T-cell (primary cell): ENCODE measurements at places on chromosomes 5 and 9.

DNA sequence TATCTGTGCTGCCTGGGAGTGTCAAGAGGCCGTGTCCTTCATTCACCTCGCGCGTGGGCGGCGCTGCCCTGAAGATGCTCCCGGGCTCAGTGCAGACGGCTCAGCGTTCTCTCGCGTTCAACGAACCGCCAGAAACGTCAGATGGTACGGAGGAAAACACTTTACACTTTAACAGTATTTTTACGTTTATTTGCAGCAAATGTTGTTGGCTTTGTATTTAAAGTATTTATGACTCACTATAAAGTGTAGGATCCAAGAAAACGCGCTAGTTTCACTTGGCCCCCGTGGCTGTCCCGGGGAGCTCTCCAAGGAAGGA is 544 bp upstream of the ERCC6L2 start:
- peak; percentile 60 for DNase-seq

DNA sequence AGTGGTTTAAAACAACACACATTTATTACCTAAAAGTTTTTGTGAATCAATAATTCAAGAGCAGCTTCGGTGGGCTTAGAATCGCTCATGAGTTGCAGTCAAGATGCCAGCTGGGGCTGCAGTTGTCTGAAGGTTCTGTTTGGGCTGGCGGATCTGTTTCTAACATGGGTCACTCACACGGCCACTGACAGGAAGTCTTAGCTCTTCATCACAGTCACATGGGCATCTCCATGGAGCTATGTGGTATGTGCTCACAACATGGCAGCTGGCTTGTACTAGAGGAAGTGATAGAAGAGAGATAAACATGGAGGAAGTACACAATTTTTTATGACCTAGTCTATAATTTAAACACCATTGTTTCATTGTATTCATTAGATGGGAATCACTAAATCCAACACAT is 11.2 kb downstream of the KLHL9 start:
- no peak for DNase-seq

DNA sequence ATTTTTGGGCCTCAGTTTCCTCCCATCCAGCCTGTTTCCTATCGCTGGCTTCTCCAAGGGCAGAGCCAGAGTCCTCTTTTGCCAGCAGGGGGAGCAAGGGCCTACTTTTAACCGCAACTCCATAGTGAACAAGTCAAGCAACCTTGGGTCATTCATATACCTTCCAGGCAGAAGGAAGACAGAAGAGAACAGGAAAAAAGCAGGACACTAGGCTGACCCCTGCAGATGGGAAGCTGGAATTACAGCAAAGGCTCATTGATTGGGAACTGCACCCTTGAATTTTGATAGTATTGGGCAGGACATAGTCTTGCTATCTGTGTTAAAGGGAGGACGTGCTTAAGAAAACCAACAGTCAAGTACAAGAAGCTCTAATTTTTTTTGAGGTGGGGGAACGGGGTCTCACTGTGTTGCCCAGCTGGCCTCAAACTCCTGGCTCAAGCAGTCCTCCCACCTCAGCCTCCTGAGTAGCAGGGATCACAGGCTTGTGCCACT is 30.1 kb downstream of the QRFP start:
- peak; percentile 11 for DNase-seq

DNA sequence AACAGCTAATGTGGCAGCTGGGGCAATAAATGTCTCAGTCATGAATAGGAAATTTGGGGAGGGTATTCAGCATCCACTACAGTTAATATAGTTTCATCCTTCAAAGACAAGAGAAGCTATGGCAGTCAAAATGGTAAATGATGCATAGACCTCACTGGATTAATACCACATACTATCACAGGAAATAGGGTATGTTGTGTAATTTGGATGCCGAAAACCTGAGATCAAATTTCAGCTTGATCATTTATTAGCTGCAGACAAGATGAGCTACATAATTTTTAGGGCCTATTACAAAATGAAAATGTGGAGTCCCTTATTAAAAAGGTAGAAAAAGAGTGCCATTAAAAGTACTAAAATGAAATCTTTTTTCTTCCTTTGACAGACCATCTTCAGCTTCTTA is 112.6 kb upstream of the MTAP start:
- DNase-seq, result no peak

DNA sequence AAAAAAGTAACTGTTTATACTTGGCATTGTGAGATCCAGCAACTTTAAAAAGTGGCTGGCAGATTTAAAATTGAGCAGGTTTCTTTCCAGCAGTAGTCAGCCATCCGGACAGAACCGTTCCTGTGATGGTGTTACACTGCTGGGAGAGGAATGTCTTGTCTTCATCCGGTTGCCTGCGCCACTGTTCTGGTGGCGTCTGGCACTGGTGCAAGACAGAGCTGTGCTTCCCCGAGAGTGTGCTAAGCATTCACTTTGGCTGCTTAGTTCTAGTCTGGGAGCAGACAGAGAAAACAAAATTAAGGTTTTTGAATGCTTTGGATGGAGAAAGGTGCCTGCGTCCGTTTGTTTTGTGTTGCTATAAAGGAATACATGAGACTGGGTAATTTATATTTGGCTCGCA is 35.5 kb upstream of the CREBRF start:
- no peak for DNase-seq

DNA sequence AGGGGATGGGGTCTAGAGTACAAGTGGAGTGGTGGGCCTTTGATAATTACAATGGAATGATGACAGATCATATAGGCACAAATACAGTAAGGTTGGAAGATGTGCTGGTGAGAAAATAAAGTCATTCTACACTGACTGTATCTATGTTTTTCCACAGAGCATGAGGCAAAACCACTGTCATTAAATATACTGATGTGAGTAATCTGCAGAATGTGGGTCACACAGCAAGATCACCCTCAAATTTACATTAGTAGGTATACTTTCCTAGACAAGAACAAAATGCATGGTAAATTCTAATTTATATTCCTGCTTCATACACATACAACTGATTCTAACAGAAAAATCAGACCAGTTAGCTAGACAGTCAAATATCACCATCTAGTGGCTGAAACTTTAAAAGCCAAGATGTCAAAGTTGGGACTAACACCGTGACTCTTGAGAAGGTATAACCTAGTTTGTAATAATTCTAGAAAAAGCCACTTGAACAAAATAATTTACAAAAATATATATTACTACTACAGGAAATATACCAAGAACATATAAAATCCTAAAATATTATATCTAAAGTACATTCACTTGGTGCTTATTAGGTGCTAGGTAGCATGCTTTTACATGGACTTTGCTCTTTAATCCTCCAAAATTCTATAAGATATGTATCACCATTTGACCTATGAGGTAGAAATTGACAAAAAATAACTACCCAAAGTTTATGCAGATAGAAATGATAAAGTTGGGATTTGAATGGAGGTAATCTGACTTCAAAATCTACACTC is 19.5 kb downstream of the TTC33 start:
- DNase-seq, result no peak

GRCh38 chr5:135386886-135387628 is 12.0 kb downstream of the MACROH2A1 start:
- no peak for DNase-seq

DNA sequence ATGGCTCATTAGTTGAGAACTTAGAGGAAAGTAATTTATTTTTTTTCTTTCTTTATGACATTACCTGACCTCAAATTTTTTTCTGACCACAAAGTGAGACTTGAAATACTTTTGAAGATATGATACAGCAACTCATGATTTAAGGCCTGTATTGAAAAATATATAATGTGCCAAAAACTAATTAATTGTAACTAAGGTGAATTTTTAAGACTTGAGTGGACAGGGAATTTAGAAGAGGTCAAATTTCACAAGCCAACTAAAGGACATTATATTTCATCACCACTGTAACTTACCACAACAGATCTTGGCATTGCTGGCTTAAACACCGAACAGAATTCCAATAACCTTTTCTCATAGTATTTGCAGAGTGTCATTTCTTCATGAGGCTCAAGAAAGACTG is 1.8 kb downstream of the CCNH start:
- no peak for DNase-seq

DNA sequence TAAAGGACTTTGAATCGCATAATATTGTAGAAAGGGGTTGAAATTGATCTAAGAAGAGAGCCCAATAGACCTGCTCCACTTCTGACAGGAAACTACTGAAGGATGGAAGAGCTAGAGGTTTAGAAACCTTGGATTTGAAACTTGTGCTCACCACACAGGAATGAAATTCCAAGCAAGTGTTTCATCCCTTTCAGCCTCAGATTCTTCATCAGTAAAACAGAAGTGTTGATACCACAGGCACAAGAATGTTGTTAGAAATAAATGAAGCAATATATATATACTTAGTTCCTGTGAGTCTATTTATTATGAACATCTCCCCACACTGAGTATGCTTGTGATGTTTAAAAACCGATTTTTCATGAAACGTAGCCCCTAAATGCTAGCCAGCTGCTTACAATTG is 43.8 kb downstream of the PRRC1 start:
- DNase-seq, result no peak

GRCh38 chr5:78750281-78750680 is 101.7 kb upstream of the LHFPL2 start:
- no peak for DNase-seq

DNA sequence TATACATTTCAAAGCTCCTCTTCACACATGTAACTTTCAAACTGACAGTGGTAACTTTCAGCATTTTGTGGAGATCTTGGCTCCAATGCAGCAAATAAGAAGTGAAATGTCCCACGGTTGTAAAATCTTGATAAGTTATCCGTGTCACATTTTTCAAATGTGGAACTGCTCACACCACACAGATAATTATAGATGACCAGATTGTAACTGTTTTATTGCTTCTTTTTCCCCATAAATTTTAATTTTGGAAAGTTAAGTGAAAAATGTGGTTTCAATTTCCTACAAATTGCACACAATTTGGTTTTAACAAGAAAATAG is 347.1 kb downstream of the EBF1 start:
- no peak for DNase-seq

DNA sequence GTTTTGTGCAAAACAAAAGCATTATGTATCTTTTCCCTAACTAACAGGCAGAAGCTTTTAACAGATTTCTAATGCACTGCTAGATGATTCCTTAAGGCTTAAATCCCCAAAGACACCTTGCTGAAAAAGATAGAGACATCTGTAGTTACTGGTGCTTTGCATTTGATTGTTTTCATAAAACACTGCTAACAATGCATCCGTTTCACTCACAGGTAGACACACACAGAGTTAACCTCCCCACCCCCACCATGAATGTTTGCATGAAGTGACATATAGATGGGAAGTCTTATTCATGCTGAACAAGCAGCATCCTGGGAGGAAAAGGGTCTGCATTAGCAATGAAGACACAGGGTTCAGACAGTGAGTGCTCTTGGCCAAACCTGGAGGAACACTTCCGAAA is 100.9 kb downstream of the ASTN2 start:
- no peak for DNase-seq

DNA sequence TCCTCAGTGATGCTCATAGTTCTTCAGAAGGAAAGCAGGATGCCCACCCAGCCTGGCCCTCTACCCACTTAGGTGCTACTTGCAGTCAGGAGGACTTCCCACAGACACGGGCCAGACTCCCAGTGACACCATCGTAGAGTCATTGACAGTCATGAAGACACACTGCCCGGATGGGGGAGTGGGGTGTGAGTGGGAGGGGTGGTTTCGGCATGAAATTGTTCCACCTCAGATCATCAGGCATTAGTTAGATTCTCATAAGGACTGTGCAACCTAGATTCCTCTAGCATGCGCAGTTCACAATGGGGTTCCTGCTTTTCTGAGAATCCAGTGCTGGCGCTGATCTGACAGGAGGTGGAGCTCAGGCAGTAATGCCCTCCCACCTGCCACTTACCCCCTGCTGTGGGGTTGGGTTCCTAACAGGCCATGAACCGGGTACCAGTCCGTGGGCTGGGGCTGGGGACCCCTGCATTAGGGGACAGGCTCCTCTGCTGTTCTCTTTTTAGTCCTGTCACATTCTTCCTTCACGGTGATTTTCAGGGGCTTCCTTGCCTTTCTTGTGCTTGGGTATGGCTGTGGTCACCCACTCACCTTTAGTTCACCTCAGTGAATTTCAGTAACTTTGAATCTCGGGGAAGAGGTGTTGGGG is 88.2 kb upstream of the ANKRD55 start:
- no peak for DNase-seq

- no peak for DNase-seq
Observed at GRCh38 chr5:54799645-54800044, 185.7 kb downstream of the ESM1 start.

GRCh38 chr5:34820593-34820992 is 18.4 kb upstream of the TTC23L start:
- DNase-seq, result no peak

DNA sequence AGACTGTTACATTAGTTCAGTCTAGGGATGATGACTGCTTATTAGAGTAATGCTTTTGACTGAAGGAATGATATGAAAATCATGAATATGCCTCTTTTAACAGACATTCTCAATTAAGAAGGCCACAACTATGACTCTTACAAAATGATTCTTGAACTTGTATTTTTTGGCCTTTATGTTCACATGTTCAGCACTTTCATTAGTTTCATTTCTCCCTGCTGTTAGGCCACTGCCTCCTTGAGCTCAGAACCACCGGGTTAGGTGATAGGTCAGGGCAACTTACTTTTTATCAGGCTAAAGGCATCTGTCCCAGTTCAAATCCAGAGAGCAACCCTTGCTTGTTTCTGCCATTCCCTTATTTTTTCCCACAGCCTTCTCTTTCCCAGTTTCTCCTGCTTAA is 235.2 kb upstream of the ELL2 start:
- no peak for DNase-seq

DNA sequence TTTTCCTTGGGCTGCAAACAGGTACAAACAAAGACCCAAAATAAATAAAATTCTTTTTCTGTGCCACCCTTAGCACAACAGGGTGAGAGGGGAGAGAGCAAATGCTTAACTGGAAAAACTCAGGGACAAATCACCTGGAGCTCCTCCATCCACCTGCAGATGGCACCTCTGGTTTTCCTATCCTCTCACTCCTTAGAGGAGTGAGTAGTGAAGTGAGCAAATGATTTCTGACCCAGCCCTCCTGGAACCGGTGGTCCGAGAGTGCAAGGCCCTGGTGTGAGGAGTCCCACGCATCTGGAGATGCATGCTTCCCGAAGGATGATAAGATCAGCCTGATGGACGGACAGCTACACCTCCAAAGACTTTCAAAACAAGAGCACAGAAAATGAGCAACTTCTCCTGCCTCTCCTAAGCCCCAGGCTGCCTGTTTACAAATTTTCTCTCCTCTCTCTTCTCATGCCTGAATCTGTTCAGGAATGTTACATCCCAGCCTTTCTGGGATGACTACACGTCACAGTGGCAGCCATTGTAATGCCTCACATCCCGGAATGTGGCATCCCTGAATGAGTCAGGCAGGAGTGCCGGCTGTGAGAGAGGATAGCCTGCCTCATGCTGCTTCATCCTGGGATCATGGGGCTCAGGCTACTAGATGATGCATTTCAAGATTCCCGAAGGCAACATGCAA is 86.4 kb downstream of the ADRB2 start:
- no peak for DNase-seq

DNA sequence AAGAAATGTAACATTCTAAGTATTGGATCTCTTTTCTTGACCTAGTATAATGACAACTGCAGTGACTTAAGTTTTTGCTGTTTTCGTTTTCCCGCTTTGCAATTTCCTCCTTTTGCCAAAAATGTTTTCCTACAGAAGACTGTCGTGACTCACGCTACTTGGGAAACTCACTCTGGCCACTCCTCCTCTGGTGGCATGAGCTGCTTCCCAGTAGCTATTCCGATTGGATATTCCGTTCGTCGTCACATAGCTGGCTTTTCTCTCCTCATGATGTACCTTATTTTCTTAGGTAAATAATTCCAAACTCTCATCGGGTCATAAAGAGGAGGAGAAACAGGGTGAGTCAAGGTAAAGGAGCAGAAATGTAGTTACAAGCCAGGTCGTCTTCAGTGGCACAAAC is 64.9 kb downstream of the GOLPH3 start:
- DNase-seq, result no peak

GRCh38 chr9:133124907-133125275 is 3.9 kb upstream of the RALGDS start:
- DNase-seq, result no peak
